ENCODE measurements at places on chromosomes 12 and 14. TPM values are rescaled to one million over a fixed set of nuclear protein-coding genes. Genes with fewer than 3 reads are reported as not detected.

DNA sequence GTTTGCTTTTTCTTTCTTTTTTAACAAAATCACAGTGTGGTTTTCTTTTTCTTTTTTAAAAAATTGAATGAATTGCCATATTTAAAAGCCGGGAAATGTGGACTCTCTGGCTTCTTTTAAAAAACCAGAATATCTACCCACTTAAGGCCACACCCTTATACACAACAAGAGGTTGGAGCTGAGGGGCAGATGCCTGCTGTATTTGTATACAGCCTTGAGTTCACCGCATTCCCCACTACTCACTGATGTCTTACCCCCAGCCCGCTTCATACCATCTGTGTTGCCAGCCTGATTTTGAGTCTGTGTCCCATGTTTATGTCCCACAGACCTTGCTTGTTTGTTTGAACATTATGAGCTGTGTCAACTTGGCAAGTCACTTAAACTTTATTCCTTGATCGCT lies 14.3 kb downstream of the JDP2 start:
- DNase-seq: peak; percentile 39

SALL2 gene
- polyA plus RNA-seq: 32.3 TPM

CLEC1A gene
- polyA plus RNA-seq: 21.0 TPM

DNA sequence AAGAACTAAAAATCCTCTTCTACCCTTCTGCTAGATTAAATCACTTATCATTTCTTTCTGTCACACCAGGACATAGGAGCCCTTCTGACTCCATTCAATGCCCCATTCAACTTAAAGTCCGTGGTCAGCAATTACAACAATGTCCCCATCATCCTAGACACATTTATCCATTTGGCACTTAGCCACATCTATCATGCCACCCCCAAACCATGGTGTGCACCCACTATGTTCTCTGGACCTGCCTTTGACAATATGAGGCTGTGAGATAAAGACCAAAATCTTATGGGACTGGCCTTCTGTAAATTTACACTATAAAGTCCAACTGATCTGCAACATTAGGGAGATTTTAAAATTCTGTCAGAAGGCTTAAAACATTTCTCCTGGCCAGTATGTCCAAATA lies 104.4 kb downstream of the SSPN start:
- DNase-seq: no peak

CCDC196 gene
- 0.32 TPM for polyA plus RNA-seq

DNA sequence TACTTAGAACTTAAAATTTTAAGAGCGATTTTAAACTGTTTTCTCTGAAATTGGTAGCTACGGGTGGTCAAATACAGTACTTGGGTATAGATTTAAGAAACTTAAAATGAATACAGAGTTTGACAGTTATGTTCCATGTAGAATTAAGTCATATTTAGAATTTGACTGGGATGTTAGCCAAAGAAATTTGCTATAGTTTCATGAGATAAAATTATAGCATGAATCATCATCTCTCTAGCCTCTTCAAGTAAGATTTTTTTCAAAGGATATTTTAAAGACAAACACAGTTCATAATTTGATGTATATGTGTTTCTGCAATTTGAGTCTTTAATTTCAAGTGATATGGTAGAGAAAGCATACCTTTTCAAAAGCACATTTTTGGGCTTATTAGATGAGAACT lies 41.0 kb downstream of the ZCRB1 start:
- no peak for DNase-seq

- no peak for DNase-seq
These were observed 209.7 kb downstream of the SLC15A4 start for GRCh38 chr12:128613837-128614590.

GRCh38 chr14:101706509-101707067 lies 54.9 kb upstream of the PPP2R5C start:
- DNase-seq: no peak

KRT84 gene
- polyA plus RNA-seq: not detected

GRCh38 chr12:56590237-56590830 lies 39.8 kb downstream of the BAZ2A start:
- no peak for DNase-seq

GRCh38 chr14:64610049-64610746 lies 60.4 kb downstream of the PPP1R36 start:
- DNase-seq: no peak

- DNase-seq: no peak
These were observed 446.0 kb downstream of the PDZRN4 start for GRCh38 chr12:41634091-41634490.

DNA sequence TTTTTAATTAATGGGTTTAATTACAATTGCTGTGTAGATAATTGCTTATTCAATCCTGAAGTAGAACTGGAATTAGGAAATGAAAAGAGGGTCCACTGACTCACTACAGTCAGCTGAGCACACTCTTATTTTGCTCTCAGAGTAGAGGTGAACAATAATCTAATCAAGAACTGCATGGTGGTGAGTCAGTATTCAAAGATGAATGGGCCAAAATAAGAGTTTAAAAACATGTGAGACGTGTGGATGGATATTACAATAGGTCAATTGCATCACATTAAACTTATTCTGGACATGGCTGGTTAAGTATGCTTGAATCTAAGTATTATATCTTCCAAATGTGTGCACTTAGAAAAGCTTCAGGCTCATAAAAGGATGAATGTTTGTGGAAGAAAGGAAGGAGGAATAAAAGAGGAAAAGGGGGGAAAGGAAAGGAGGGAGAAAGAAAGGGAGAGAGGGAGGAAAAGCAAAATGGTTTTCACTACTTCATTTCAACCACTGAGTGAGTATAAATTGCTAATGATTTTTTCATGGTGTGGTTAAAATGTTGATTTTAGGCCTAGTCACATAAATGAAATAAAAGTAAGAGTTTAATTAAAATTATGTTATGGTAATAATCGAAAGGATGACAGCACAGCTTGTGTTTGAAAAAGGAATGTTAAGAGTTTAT lies 27.0 kb upstream of the EEA1 start:
- no peak for DNase-seq

GRCh38 chr12:99695050-99695449 lies 47.5 kb downstream of the GARIN6 start:
- no peak for DNase-seq

GRCh38 chr14:82724316-82724715 lies 1190.7 kb upstream of the SEL1L start:
- DNase-seq: no peak

ESR2 gene
- 2.5 TPM for polyA plus RNA-seq

- DNase-seq: no peak
These were observed 43.5 kb upstream of the P2RX7 start for GRCh38 chr12:121089031-121089812.

HNF1A gene
- 2.6 TPM for polyA plus RNA-seq
